Epithelial cell of esophagus (primary cell): ENCODE measurements at places on chromosomes 5 and 9.

DNA sequence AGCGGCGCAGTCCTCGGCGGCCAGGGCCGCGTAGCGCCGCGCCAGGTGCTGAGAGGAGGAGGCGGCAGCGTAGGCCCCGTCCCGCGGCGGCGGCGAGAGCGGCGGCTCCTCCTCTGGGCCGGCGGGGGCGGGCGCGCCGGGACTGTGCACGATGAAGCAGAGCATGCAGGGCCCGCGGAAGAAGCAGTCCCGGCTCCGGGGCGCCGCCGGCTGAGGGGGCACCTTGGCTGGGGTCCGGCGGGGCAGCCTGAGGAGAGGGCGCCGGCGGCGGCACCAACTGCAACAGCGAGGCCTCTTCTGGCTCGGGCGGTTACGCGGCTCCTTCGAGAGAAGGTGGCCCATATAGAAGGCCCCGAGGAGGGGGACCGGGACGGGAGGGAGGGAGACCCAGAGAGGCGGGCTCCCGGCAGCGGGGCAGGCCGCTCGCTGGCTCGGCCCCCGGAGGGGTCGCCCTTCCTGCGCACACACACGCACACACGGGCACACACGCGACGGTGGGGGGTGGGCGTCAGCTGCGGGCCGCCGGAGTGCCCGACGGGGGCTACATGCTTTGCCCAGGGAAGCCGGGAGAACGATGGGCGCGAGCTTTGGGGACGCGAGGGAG lies 446 bp downstream of the FBXL17 start:
- peak; percentile 87 for DNase-seq

- DNase-seq = peak; percentile 74
These were observed 468.6 kb downstream of the CDH18 start for GRCh38 chr5:19519448-19519847.

- DNase-seq = peak; percentile 93
These were observed 50.5 kb downstream of the HSD17B3 start for GRCh38 chr9:96251451-96251850.

GRCh38 chr5:133108481-133108921 lies 56.7 kb downstream of the HSPA4 start:
- DNase-seq = no peak

DNA sequence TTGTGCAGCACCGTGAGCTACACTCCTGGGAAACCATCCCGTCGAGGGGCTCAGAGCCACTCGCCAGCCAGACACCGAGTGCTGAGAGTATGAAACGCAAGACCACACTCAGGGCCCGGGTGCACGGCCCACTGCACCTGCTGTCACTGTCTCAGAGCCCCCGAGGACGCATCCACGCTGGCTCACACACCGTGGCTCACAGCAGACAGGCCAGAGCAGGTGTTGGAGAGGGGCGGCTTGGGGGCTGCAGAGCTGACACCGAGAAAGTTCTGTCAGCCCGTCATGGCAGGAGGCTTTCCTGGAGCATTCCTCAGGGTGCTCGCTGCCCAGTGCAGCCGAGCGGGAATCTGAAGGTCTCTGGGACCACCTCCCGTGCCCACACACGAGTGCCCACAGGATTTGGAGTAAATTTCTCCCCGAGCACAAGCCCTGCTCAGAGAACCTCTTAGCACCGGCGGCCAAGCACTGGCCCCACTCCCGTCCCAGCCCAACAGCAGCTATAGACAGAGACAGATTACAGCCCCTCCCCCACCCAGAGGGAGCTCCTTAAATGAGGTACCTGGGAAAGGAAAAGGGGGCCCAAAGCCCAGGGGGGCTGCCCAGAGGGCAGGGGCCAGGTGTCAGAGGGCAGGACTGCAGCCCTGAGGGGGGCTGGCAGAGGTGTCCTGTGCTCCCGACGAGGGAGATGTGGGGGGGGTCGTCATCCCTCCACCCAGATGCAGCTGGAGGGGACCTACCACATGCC lies 56.0 kb upstream of the SARDH start:
- DNase-seq = no peak

DNA sequence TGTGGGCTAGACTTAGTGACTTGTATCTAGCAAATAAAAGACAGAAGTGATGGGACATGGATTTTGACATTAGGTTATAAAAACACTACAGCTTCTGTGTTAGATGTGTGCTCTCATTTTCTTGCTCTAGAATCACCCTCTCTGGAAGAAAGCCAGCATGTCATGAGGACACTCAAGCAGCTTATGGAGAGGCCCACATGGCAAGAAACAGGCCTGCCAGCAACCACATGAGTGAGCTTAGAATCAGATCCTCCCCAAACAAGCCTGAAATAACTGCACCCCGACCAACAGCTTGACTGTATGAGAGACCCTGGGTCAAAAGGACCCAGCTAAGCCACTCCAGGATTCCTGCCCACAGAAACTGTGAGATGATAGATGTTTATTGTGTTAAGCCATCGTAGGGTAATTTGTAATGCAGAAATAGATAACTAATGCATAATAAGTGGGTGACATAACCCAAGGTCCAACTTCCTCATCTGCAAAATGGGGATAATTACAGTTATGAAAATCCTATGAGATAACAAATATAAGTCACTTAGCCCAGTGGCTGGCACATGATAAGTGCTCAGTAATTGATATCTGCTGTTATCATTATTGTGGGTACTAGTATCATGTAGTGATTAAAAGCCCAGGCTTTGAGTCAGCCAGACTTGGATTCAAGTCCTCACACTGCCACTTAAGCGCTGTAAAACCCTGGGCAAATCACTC lies 86.5 kb downstream of the KLHL3 start:
- no peak for DNase-seq

- no peak for DNase-seq
These were observed 271.4 kb downstream of the ELAVL2 start for GRCh38 chr9:23554686-23555085.

GRCh38 chr9:129761901-129762369 lies 9.1 kb upstream of the PTGES start:
- DNase-seq = peak; percentile 54

DNA sequence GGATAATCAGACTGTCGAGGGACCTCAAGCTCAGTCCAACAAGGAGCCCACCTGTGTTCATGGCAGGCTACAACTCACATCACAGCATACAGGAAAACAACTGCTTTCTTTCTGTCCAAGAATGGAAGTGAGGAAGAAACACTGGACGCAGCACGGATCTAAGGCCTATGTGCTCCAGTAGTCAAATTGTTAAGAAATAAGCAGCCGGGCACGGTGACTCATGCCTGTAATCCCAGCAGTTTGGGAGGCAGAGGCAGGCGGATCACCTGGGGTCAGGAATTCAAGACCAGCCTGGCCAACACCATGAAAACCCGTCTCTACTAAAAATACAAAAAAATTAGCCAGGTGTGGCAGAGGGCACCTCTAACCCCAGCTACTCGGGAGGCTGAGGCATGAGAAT lies 427.8 kb downstream of the BNC2 start:
- peak; percentile 72 for DNase-seq

GRCh38 chr9:115254287-115255180 lies 136.6 kb upstream of the TNC start:
- DNase-seq = no peak
